ENCODE measurements at places on chromosomes 3 and 15.

DNA sequence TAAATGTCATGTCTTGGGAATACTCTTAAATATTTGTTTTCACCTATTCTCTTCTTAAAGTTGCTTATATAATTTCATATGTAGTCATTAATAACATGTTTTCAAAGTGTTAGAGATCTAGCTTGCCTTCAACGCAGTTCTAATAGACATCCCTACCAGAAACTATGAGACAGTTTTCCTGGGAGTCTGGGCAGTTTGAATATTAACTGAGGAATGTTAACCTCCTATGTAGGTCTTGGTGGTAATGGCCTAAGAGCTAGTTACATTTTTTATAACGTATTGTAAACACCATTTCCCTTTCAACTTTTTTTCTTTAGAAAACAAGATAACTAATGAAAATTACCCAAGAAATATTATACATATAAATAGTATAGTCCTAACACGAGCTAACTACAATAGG is 328.2 kb downstream of the TIGIT start:
- no peak for DNase-seq

DNA sequence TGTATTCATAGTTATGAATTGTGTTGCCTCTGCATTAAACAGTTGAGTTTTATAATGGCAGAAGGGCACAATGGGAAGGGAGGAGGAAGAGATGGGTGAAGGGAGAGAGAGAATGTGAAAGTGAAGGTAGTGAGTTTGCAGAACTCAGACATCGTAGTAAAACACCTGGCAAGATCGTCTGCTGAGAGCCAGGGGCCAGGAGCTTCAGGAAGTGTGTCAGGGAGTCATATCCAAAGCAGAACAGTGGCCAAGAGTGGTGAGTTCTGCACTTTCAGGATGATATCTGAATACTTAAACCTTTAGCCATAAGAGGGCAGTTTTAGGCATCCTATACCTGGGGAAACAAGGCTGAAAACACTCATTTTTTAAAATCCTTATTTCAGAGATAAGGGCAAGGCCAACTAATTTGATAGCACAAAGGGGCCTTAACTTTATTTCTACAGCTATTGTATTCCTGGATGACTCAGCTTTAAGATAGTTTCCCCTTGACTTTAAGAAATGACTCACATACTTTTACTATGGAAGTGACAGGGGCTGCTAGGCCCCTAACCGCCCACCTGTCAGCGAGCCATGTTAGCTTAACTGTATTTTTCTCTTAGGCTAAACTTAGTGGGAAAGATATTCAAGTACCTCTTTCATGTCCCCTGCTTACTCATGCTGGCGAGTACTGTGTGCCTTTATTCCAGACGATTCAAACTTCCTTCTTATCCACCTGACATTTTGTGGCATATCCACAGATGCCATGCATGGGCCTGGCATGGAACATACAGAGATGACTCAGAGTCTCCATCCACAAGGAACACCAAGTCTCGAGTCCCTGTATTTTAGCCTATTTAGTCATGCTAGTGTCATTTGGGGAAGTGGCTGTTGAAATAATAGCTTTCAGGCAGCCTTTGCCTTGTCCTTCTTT is 53.9 kb downstream of the RLBP1 start:
- peak; percentile 82 for DNase-seq

DNA sequence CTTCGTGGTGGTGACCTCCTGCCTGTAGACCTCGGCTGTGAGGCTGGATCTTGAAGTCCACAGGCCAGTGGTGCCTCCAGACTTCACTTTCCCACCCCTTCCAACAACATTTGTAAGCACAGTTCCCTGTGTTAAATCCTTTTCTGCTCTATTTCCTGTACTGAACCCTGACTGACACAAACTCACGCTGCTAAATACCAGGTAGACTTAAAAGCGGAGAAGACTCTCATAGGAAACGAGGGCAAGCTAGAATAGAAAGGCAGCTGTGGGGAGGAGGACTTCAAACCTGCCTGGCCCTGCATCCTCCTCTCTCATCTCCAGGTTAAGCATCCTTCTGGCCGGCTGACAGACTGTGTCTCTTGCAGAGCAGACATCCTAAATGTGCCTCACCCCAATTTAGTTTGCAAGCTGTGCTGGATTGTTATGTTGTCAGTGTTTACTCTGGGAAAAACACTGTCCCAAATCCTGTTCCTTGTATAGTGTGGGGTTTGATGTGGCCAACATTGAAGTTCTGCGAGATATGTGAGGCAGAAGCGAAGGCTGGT is 58.5 kb upstream of the LARS2 start:
- no peak for DNase-seq

DNA sequence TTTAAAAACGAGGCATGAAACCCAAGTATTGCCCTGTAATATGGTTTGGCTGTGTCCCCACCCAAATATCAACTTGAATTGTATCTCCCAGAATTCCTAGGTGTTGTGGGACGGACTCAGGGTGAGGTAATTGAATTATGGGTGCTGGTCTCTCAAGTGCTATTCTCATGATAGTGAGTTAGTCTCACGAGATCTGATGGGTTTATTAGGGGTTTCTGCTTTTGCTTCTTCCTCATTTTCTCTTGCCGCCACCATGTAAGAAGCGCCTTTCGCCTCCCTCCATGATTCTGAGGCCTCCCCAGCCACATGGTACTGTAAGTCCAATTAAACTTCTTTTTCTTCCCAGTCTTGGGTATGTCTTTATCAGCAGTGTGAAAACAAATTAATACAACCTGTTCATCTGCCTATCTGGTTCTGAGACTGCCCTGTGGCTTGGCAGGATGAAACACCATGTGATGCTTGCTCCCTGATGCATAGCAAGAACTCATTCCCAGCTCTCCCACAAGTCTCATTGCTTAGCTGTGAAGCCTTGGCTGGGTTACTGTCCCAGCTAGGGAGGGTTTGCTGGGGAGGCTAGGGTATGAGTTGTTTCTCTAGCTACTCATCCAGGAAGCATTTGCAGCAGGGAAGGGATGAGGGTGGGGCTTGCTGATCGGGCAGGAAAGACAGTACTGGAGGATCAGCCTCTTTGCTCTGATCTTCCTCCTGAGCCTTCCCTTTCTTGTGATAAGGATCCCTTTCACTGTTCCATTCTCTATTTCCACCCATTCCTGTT is 3.7 kb upstream of the SQOR start:
- no peak for DNase-seq

- DNase-seq, result peak; percentile 3
Measured at GRCh38 chr3:126156468-126156867, 23.9 kb downstream of the ALDH1L1 start.

DNA sequence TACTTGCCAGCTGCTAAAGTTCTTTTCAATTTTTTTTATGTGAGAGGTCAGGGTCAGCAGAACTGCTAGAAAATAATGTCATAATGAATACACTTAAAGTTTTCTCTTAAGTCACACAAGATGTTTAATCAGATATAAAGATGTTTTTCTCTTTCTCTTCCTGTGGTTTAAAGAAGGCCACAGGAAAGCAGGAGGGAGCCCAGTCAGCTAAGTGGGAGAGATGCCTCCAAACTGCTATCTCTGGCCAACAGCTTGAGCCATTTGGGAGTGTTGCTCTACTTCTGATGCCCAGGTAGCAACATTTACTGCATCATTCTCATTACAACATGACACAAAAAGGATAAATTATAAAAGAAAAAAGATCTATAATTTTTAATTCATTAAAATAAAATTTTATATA is 45.7 kb upstream of the NLGN1 start:
- DNase-seq, result no peak

DNA sequence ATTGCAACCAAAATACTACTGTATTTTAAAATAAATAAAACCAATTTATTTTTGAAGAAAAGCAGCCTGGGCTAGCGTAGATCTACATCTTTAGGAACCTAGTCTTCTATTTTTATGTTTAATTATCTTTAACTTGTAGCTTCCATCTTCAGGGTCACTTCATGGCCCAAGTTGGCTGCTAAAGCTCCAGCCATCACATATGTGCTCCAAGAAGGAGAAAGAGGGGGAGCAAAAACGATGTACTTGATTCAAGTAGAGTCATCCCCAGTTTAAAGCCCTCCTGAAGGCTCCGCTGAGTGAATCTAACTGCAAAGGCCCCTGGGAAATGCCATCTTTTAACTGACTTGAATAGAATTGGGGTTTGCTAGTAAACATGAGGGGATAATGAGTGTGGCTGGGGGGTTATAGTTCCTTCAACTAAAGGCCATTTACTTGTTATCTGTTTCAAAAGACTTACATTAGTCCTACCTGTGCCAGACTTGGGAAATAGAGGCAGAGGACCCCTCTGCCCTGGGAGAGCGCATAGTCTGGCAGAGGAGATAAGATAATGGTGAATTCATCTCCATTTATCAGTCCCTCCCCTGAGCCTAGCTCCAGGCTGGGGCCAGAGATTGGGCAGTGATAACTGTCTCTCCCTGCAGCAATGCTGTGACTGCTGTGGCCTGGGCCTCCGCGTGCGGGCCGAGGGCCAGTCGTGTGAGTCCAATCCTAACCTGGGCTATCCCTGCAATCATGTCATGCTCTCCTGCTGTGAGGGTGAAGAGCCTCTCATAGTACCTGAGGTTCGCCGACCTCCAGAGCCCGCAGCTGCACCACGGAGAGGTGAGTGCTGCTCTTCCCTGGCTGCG is 64.6 kb downstream of the FBLN2 start:
- no peak for DNase-seq

DNA sequence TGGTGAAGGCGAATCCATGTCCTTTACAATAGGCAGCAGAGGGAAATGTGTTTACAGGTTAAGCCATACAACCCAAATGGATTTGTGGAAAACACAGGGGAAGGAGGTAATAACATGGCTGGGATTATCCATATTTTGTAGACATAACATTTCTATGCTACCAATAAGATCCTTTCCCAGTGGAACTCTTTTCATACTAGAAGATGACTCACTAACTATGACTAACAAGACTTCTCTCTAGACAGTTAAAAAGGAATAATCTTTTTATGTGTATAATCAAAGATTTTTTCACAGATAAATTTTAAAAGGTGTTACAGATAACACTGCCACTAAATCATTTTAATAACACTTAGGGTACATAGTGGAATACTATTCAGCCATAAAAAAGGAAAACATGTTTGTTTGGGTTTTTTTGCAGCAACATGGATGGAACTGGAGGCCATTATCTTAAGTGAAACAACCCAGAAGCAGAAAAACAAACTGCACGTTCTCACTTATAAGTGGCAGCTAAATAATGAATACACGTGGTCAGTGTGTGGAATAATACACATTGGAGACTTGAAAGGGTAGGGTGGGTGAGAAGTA is 39.6 kb downstream of the VPS13C start:
- DNase-seq, result no peak

- DNase-seq, result no peak
Measured at GRCh38 chr3:187737006-187737367, 8.3 kb downstream of the BCL6 start.

- DNase-seq, result no peak
Measured at GRCh38 chr3:123694366-123695087, 109.7 kb upstream of the HACD2 start.

DNA sequence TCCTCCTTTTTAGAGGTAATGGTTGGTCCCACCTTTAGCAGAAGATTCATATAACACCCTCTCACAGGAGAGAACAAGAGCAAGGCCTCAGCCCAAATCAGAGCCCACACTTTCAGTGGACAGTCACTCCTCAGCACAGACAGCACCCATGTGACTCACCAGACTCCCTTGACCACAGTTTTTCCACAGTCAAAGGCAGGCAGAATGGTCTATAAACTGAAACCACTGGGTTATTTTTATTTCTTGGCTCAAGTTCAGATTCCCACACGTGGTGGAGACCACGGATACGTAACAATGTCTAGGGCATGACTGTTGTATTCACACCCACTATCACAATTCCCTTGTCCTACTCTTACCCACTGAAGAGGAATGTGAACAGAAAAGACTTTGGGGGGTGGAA is 237.8 kb upstream of the UBE2E1 start:
- DNase-seq, result no peak

DNA sequence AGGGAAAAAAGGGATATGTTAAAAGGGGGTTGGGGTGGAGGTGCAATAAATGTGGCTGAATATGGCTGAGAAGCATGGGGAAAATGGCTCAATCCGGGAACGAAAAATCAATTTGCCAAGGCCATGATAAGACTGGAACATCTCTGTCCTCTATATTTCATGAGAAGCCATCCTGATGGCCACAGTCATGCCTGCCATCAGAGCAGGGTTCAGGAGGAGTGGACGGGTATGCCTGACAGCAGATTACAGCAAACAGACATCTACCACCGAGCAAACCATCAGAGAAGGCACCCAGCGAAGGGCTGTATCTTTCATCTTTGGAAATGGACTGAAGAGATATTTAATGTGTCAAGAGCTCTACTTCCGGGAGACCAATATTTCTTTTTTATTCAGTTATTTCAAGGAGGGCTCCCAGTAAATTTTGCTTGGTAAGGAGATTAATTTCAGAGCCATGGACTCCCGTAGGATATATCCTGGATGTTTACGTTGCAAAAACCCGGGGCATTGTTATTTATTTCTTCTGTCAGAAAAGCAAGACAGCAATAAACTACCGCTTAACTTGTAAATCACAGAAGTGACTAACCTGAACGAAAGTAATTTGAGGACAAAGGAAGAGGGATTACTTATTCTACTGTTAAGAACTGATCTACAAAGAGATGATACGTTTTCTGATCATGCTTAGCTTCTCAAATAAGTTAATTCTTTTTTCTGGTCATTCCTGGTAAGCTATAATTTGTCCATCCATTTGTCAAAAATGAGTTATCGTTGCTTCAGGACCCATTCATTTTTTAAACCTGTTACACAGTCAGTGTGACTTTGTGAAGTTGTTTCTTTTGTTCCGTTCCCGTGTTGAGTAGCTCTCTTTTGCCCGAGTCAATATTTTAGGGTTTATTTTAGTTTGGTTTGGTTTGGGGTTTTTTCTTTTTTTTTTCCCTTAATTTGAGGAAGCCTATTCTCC is 80.6 kb upstream of the CHD2 start:
- no peak for DNase-seq

DNA sequence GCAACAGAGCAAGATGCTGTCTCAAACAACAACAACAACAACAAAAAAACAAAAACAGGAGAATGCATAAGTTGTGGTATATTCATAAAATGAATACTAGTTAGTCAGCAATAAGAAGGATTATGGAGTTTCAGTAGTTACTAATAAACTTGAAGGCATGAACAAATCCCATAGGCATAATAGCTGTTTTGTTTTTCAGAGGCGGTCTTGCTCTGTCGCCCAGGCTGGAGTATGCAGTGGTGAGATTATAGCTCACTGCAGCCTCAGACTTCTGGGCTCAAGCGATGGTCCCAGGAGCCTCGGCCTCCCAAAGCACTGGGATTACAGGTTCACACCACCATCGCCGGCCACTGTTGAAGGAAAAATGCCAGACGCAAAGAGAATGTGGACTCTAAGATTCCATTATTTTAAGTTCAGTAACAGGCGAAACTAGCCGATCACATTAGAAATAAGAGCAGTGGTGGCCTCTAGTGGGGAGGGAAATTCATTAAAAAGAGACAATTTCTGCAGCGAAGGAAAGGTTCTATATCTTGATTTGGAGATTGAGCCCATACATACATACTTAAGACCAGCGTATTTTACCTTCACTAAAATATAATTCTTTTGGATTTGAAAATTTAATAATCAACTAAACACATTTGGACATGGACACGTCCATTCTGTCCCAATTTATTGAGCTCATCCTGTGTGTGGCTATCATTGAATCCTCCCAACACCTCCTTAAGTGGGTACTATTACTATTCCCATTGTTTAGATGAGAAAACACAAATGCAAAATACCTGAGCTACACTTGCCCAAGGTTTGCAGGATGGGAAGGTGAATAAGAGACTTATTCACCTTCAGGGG is 27.4 kb upstream of the HDAC11 start:
- peak; percentile 31 for DNase-seq
